ENCODE measurements at places on chromosomes 4 and X. TPM values are rescaled to one million over a fixed set of nuclear protein-coding genes. Genes with fewer than 3 reads are reported as not detected.

GRCh38 chrX:152817078-152817764 lies 13.3 kb downstream of the CETN2 start:
- no peak for DNase-seq
- no peaks in the 10 kb centered on the region for H3K36me3 ChIP-seq
- no peak overlapping the region for H3K27ac ChIP-seq
- H3K4me3 ChIP-seq = no peak overlapping the region
- no peaks in the 10 kb centered on the region for H3K4me1 ChIP-seq
- no peaks in the 10 kb centered on the region for H3K27me3 ChIP-seq

TMPRSS11D gene
- 165 TPM for total RNA-seq

DNA sequence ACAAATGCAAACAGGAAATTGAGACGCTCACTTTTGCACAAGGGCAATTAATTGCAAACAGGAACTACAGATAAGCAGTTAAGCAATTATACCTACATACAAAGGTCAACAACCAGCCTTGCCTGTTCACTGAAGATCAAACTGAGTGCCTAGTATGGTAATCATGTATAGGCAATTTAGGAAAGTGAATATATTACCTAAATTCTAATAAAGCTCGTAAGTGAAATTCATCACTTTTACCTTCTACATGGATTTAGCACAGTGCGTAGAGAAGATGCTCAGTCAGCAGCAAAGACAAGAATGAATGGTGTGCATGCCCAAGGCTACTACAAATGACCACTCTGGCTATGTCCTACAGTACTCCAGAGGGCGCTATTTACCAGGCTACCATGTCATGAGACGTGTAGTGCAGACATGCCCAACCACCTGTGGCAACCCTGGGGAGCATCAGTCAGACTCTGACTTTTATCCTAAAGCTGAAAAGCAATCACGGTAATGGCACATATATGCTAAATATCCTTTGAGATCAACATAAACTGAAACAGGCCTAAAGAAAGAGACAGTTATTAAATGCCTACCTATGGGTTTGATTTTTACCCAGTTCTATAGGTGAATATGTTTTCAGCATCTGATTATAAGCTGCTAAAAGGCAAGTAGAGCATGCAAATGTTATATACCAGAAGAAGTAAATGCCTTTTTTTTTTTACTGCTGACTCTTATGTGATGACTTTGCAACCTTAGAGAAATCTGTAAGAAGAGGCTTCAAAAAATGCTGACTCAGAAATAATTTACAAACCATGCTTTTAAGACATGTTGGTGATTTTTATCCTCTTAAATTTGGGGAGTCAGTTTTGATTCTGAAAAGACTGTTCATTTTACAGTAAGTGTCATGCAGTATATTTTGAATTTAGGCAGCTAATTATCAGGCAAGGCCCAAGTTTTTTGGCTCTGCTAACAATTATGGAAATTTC lies 178.0 kb downstream of the PPP3CA start:
- peak; percentile 2 for DNase-seq
- no peak overlapping the region for H3K27ac ChIP-seq
- H3K36me3 ChIP-seq = no peaks in the 10 kb centered on the region
- no peaks in the 10 kb centered on the region for H3K4me1 ChIP-seq
- H3K4me3 ChIP-seq = no peak overlapping the region
- no peaks in the 10 kb centered on the region for H3K27me3 ChIP-seq

GRCh38 chr4:76199664-76200211 lies 13.9 kb downstream of the SCARB2 start:
- no peak for DNase-seq
- H3K4me1 ChIP-seq = peaks cover 26% of the 10 kb centered on the region
- peak overlapping the region; percentile 72 for H3K27ac ChIP-seq
- H3K4me3 ChIP-seq = no peak overlapping the region

IL15 gene
- total RNA-seq = 2.7 TPM

ATP2B3 gene
- not detected for total RNA-seq

ZFYVE28 gene
- 8.5 TPM for total RNA-seq

DDIT4L gene
- 1.7 TPM for total RNA-seq

DNA sequence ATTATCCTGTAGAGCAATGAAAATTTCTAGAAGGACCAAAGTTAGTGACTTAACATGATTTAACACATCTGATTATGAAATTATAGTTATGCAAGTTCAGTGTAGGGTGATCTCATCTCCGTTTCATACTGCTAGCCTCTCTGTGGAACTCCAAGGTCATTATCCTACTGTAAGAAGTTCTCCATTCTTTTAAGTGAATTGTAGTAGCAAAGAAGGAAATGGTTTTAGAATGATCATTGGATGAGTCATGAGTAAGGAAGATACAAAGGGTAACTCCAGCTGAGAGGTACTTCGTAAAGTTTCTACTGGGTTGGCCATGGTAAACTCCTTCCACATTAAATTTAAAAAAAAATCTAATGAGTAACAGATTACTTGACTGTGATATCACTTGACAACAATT lies 215.0 kb upstream of the GIMD1 start:
- no peaks in the 10 kb centered on the region for H3K36me3 ChIP-seq
- no peak overlapping the region for H3K27ac ChIP-seq
- no peaks in the 10 kb centered on the region for H3K4me1 ChIP-seq
- no peak overlapping the region for H3K4me3 ChIP-seq

GRCh38 chrX:119382606-119383005 lies 16.5 kb upstream of the SLC25A43 start:
- H3K4me1 ChIP-seq = no peaks in the 10 kb centered on the region
- H3K4me3 ChIP-seq = no peak overlapping the region
- H3K27me3 ChIP-seq = no peaks in the 10 kb centered on the region
- DNase-seq = no peak

GRCh38 chr4:153249199-153250041 lies 45.2 kb downstream of the TRIM2 start:
- H3K4me3 ChIP-seq = peak overlapping the region; percentile 57
- H3K27ac ChIP-seq = peak overlapping the region; percentile 38
- H3K27me3 ChIP-seq = no peaks in the 10 kb centered on the region
- H3K36me3 ChIP-seq = no peaks in the 10 kb centered on the region

TMSB15A gene
- total RNA-seq = 0.95 TPM

- no peaks in the 10 kb centered on the region for H3K4me1 ChIP-seq
- H3K4me3 ChIP-seq = no peak overlapping the region
- no peaks in the 10 kb centered on the region for H3K36me3 ChIP-seq
- H3K27me3 ChIP-seq = no peaks in the 10 kb centered on the region
These were observed 783.5 kb downstream of the PCDH18 start for GRCh38 chr4:136748773-136749172.

SPANXB1 gene
- total RNA-seq = not detected

DNA sequence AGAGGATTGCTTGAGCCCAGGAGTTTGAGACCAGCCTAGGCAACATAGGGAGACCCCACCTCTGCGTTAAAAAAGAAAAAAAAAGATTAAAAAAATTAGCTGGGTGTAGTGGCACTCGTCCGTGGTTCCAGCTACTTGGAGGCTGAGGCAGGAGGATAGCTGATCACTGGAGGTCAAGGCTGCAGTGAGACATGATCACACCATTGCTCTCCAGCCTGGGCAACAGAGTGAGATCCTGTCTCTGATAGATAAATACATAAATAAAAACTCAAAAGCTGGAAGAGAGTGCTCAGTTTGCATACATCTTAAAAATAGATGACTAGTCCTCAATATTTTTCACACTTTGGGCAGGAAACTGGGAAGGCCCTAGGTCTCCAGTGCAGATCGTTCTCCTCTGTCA lies 54.1 kb downstream of the TMEM131L start:
- no peak for DNase-seq
- H3K4me3 ChIP-seq = no peak overlapping the region
- no peak overlapping the region for H3K27ac ChIP-seq
- no peaks in the 10 kb centered on the region for H3K27me3 ChIP-seq
- peaks cover 10% of the 10 kb centered on the region for H3K36me3 ChIP-seq
- peaks cover 21% of the 10 kb centered on the region for H3K4me1 ChIP-seq

GRCh38 chrX:40079572-40079971 lies 18.2 kb downstream of the BCOR start:
- peaks cover 24% of the 10 kb centered on the region for H3K4me1 ChIP-seq
- DNase-seq = no peak
- no peak overlapping the region for H3K27ac ChIP-seq
- no peak overlapping the region for H3K4me3 ChIP-seq
- peaks cover 3% of the 10 kb centered on the region for H3K27me3 ChIP-seq
- H3K36me3 ChIP-seq = no peaks in the 10 kb centered on the region

DNA sequence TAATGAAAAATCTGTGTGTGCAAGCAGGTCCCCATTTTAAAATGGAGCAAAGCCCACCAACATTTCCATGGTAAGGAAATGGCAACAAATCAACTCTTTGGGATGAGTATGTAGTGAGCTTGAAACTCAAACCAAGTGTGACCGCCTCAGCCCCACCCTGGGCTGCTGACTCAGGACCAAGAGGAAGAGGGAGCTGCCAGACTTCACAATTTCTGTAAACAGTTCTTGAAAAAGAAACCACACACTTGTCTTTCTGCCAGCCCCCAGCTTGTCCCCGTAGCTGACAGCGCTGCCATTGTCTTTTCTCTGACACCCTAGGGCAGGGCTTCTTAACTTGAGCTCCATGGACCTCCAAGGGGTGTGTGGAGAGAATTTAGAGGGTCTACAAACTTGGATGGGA lies 10.3 kb downstream of the RTL5 start:
- DNase-seq = peak; percentile 6
- H3K4me1 ChIP-seq = peaks cover 27% of the 10 kb centered on the region
- H3K27ac ChIP-seq = no peak overlapping the region
- H3K27me3 ChIP-seq = no peaks in the 10 kb centered on the region
- no peaks in the 10 kb centered on the region for H3K36me3 ChIP-seq
- H3K4me3 ChIP-seq = no peak overlapping the region

DNA sequence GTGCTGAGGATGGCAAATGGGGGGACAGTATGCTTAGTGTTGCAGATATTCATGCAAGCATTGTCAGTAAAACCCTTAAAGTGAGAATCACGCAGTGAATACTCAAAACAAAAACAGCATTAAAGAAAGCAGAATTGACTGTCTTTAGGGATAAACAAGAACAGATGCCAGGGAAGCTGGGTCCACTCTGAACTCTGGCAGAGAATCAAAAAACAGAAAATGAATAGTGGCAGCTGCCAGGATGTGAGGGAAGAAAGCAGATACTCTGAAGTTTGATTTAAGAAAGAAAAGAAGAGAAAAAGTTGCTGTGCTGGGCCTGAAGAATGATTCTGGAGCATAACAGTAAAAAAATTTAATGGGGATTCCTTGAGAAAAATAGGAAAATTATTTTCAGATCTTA lies 131.5 kb downstream of the GABRA2 start:
- no peaks in the 10 kb centered on the region for H3K36me3 ChIP-seq
- H3K27me3 ChIP-seq = no peaks in the 10 kb centered on the region
- no peaks in the 10 kb centered on the region for H3K4me1 ChIP-seq
- no peak overlapping the region for H3K4me3 ChIP-seq
- no peak overlapping the region for H3K27ac ChIP-seq
- no peak for DNase-seq

DNA sequence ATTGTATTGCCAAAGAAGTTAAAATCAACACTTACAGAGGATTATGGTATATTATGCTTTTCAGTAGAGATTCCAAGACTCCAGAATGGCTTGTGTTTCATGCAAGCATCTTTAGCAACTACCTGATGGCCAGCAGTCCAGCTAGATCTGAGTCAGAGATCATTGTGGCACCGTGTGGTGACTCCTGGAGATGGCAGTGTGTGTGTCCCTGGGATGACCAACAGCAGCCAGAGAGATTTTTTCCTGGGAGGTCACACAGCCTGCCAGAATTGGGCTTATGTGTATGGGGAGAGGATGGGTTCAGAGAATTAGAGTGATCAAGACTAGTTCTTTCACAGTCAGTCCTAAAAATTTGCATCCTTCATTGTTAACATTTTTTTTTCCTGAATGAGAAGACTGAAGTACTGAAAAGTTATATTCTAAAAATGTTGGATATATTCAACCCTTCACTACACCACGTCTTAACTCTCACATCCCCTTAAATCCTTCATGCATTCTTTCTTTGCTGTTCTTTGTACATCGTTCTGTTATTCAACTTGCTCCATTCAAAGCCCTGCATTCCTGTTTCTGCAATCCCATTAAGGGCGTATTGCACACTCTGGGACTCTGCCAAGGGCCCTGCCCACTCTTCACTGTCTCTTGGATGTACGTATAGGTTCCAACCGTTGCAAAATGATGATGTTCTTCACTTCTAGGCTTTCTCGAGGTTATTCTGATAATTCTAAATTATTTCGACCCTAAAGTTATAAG lies 12.4 kb downstream of the TENM3 start:
- H3K4me3 ChIP-seq = no peak overlapping the region
- H3K4me1 ChIP-seq = no peaks in the 10 kb centered on the region
- no peak overlapping the region for H3K27ac ChIP-seq
- no peak for DNase-seq
- H3K27me3 ChIP-seq = no peaks in the 10 kb centered on the region
- no peaks in the 10 kb centered on the region for H3K36me3 ChIP-seq

ODAM gene
- total RNA-seq = not detected

DNA sequence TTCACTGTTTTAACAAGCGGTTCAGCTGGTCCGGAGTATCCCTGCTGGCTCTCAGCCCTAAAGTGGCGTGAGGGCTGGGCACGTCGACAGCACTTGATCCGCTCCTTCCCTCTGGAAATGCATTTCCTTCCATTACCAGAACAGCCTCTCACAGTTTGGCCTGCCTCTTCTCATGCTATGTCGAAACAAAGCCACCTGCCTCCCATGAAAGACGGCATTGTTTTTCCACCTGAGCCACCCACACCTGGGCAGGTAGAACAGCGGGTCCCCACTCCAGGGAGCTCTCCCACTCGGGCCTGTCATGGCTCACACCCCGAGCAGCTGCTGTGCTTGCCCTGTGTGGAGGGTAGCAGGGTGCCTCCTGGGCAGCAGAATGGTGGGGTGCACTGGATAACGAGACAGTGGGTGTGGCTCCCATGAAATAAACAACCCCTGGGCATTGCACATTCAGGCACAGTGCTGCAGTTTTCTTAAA lies 86.2 kb downstream of the FHDC1 start:
- peaks cover 11% of the 10 kb centered on the region for H3K4me1 ChIP-seq
- H3K27ac ChIP-seq = no peak overlapping the region
- DNase-seq = no peak
- H3K27me3 ChIP-seq = no peaks in the 10 kb centered on the region
- H3K4me3 ChIP-seq = no peak overlapping the region
